ENCODE measurements at places on chromosomes 7 and 10. TPM values are rescaled to one million over a fixed set of nuclear protein-coding genes. Genes with fewer than 3 reads are reported as not detected.

SPAM1 gene
- total RNA-seq: not detected

IL2RA gene
- total RNA-seq: not detected

DPP6 gene
- total RNA-seq: not detected

LIPJ gene
- total RNA-seq: not detected

HMX3 gene
- total RNA-seq: not detected

NYAP1 gene
- 1.7 TPM for total RNA-seq

VPS50 gene
- total RNA-seq: 38.7 TPM

NXPH1 gene
- total RNA-seq: 3.1 TPM

- no peak for DNase-seq
Observed at GRCh38 chr10:89122433-89123051, 84.6 kb downstream of the CH25H start.

GRCh38 chr10:1043532-1043995 is 5.4 kb downstream of the IDI1 start:
- no peak for DNase-seq

- no peak for DNase-seq
Observed at GRCh38 chr7:124758327-124758726, 7.3 kb downstream of the GPR37 start.

GRCh38 chr10:20492447-20492846 is 404.7 kb downstream of the NEBL start:
- peak; percentile 53 for DNase-seq

DNA sequence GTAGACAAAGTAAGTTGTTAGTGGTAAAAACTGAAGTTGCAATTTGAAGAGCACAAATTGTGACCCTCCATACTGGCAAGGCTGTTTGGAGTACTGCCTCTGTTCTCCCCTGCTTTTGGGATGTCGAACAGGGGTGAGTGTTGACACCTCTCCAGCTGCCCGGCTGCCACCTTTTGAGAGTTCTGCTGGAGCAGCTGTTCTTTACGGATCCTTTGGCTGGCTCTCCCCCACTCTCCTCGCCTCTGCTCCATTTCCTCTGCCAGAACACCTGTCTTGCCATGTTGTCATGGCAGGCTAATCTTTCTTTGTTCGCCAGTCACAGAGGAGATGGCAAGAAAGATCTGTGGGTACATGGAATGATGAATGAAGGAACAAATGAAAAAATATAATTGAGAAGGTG is 34.9 kb downstream of the INSYN2A start:
- no peak for DNase-seq

DNA sequence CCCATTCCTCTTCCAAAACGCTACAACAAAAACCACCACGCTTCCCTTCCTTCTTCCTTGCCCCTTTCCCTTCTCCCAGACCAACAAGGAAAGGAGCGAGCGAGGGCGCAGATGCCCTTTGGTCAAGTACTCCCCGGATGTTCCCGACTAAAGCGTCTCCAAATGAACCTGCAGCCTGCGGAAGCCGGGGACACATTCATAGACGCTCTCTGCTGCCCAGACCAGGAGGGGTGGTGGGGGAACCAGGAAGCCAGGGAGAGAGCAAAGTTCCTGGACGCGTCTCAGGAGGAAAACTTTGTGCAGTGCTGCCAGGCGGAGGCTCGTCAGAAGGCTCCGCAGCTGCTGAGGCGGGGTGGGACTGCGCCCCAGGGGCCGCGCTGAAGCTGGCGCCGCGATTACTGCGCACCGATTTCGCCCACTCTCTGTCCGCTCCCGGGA is 754 bp downstream of the SEMA3D start:
- DNase-seq: no peak

GRCh38 chr7:135980665-135981180 is 3.6 kb upstream of the MTPN start:
- DNase-seq: no peak

GRCh38 chr10:36443233-36443632 is 682.2 kb upstream of the ANKRD30A start:
- DNase-seq: no peak

- no peak for DNase-seq
Observed at GRCh38 chr10:103145046-103145445, 48.0 kb downstream of the NT5C2 start.

GRCh38 chr7:112132051-112132694 is 74.0 kb downstream of the DOCK4 start:
- DNase-seq: no peak

Data from Caco-2 (cell line).